ENCODE measurements at places on chromosomes 2 and 18. TPM values are rescaled to one million over a fixed set of nuclear protein-coding genes. Genes with fewer than 3 reads are reported as not detected.

DNA sequence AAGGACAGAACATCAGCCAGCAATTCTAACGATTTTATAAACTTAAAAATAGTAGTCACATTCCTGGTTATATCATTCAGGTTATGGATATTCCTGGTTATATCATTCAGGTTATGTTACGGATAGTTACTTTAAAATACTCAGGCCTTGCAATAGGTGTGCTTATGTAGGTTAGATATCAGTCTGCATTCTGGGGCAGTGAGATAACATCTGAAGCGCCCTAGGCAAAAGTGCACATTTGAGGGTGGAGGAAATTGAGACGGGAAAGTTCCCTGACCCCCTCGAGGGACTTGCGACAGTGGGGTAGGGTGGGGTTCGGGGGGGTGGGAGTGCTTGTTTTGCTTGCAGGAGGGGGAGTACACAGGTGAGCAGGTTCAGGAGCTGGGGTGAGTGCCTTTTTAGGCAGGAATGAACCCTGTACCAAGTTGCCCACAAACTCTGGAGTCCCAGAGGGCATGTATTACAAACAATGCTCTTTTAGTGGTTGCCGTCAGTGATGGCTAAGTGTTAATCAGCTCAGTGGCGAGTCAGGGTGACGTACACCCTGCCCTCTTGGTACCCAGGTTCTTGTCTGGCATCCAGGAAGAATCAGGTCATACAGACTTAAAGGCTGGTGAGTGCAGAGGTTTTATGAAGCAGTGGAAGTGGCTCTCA, 31.8 kb downstream of the CREG2 start:
- DNase-seq = no peak

- no peak for DNase-seq
These were observed 42.5 kb upstream of the SCN1A start for GRCh38 chr2:166170356-166170755.

DNA sequence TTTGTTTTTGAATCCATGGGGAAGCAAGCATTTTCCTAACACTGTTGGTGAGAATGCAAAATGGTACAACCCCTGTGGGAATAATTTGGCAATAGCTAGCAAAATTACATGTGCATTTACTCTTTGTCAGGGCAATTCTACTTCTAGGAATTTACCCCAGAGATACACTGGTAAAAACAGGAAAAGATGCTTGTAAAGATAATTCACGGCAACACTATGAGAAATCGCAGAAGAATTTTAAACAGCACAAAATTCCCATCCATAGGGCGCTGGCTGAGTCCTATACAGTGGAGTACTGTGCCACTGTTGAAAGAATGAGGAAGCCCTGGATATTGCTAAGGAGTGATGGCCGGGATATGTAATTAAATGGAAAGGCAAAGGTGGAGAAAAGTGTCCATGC, 75.8 kb downstream of the DGKD start:
- DNase-seq = peak; percentile 76

- no peak for DNase-seq
These were observed 64.0 kb downstream of the CHST9 start for GRCh38 chr18:27121108-27121507.

DNA sequence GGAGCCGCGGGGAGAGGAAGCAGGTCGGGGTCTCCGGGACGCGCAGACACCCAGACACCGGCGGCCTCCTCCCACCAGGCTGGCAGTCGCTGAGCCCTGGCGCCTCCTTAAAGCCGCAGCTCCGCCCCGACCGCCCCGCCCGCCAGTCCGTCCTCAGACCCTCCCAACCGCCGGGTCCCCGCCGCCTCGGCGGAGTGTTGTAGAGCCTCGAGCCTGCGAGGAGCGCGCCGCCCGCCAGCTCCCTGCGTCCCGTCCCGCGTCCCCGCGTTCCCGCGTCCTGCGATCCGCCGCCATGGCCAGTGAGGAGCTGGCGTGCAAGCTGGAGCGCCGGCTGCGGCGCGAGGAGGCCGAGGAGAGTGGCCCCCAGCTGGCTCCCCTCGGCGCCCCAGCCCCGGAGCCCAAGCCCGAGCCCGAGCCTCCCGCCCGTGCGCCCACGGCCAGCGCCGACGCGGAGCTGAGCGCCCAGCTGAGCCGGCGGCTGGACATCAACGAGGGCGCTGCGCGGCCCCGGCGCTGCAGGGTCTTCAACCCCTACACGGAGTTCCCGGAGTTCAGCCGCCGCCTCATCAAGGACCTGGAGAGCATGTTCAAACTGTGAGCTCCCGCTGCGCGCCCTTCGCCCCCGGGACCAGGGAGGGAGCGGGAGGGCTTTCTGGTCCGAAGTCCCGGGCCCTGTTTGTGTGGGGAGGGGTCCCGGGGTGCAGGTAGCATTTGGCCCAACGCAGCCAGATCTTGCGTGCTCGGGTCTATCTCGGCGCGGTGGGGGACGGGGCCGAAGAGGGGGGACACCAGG, at the start of gene EFHD1:
EFHD1 (plus strand) TSS at position 192 of the 793 bp plus-strand sequence; CDS start at position 293, 101 bp downstream.
- peak; percentile 65 for DNase-seq

DNA sequence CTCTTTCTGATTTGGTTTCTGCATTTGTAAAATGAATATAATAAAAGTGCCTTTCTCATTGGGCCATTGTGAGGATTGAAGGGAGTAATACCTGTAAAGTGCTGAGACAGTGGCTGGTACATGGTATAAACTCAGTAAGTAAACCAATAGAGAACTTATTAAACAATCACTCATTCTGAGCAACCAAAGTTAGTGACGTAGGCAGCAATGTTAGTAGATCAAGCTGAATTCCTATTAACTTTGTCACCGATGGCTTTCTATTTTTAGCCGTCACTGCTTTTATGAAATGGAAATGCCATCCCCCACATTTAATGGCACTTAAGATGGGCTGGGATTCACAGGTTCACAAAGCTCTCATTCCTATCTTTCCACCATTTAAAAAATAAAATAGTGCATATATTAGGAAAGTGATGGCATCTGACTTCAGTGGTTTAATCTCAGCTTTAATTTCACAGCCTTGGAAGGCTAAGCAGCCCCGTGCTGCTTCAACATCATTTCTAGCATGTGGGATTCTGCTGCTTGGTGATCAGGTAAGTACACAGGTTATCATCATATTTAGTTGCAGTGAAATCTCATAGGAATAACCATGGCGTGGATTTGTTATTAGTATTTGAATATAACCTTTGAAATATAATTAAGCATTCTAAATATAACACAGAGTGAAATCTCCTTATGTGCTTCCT, 17.6 kb upstream of the PPP4R1 start:
- peak; percentile 36 for DNase-seq

- DNase-seq = no peak
These were observed 31.5 kb upstream of the PGAP1 start for GRCh38 chr2:196957881-196958525.

- no peak for DNase-seq
These were observed 2.7 kb upstream of the SLC66A3 start for GRCh38 chr2:11152591-11152990.

DNA sequence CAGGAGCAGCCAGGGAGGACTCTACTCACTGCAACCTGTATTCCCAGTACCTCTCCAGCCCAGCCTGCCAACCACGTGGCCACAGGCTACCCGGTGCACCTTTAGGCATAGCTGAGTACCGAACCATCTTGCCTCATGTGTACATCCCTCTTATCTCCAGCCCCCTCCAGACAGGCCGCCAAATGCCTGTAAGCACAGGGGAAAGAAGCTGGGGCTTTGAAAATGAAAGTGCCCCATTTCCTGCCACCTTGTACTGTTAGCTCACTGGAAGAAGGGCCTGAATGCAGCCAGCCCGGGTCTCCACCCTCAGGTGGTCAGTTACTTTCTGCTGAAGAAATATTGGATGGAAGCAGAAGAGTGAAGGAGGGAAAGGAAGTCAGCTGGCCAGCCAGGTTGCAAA, 27.2 kb upstream of the RFX8 start:
- no peak for DNase-seq

- peak; percentile 30 for DNase-seq
These were observed 38.7 kb downstream of the ZC3H8 start for GRCh38 chr2:112216167-112216566.

DNA sequence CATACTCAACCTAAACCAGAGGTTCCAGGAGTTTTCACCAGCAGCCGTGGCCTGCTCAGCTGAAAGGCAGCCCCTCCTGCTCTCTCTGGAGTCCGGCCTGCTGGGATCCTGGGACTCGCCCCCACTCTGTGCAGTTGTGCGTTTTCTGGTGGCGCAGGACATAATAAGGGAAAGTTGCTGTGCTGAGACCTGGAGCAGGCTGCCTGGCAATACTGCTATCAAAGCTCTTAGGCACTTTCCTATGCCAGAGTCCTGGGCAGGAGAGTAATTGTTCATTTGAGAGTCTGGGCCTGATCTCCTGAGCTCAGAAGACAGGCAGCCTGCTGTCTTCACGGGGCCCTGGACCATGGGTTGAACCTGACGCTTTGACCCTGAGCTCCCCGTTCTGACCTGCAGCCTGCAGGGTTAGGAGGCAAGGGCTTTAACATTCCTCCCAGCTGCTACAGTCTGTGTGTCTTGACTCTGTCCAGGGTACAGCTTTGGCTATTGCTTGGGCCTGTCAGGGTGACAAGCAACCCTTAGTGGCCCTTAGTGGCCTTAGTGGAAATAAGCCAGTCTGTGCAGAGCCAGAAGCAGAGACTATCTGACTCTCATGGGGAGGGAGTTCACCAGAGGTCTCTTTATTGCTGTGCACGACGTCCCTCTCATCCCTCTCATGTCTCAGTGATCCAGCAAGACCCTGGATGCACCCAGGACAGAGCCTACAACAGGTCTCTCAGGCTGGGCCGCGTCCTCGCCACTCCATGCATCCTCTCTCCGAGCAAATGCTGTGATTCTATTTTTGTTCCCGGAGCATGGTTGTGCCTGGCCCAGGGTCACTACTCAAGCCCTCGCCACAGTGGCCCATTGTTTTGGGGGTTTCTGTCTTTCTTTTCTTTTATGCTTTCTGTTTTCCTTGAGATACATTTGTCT, 60.6 kb downstream of the ACKR3 start:
- DNase-seq = no peak

- no peak for DNase-seq
These were observed 644.4 kb downstream of the GALR1 start for GRCh38 chr18:77894060-77894459.

DNA sequence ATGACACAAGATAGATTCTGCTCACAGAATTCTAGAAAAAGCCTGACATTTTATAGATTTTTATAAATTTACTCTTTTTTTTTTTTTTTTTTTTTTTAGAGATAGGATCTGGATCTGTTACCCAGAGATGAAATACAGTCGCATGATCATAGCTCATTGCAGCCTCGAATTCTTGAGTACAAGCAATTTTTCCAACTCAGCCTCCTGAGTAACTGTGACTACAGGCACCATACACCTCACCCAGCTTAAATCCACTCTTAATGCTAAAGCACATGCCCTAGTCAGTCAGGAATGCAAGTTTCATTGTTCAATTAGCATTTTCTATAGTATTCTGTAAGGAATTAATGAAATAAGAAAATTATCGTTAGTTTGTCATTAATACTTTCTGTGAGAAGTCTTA, 32.1 kb upstream of the WDR75 start:
- peak; percentile 10 for DNase-seq

GRCh38 chr2:231280846-231281245, 82.4 kb downstream of the ARMC9 start:
- DNase-seq = no peak

DNA sequence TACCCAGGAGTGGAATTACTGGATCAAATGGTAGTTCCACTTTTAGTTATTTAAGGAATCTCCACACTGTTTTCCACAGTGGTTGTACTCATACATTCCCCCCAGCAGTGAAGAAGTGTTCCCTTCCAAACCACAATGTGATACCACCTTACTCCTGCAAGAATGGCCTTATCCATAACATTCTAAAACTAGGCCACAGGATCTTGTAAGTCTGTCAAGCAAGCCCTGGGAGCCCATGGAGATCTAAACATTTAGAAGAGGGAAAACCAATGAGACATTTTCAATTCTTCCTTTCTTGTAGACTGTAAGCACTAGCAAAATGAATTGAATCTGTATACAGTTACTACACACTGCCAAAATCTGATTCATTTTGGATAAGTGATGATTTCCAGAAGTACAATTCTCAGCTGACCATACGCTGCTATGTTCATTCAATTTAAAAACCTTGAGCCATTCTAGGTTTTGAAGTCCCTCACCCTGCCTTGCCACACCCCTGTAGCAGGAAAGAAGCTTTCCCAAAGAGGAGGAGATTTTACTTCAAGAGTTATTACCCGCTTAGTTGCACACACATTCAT, 149.1 kb downstream of the SLC8A1 start:
- DNase-seq = no peak

GRCh38 chr2:144233317-144233716, 286.6 kb downstream of the ZEB2 start:
- DNase-seq = no peak

GRCh38 chr2:191566344-191566743, 111.6 kb upstream of the NABP1 start:
- peak; percentile 54 for DNase-seq

DNA sequence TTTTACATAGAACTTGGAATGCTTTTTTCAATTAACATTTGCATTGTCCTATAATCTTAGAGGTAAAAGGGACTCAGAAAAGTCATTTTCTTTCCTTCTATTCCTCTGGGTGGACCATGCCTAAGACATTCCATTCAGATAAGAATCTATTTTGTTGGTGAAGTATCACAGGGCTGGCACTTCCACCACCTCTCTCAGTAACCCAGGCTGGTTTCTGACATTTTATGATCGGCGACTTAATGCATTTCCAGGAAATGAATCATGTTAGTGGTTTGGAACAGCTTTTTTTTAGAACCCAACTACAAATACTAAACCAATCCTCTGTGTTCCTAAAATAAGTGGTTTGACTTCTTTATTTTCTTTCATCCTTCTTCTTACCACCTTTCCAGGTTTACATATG, 27.0 kb downstream of the GAD1 start:
- peak; percentile 47 for DNase-seq

- no peak for DNase-seq
These were observed 1187.5 kb upstream of the NXPH2 start for GRCh38 chr2:139967665-139968064.

- DNase-seq = peak; percentile 18
These were observed 4.3 kb downstream of the REL start for GRCh38 chr2:60885683-60886082.

- no peak for DNase-seq
These were observed 43.0 kb upstream of the CAVIN2 start for GRCh38 chr2:191889931-191890330.

GRCh38 chr2:85878719-85879370, 9.9 kb downstream of the ST3GAL5 start:
- DNase-seq = peak; percentile 58

DNA sequence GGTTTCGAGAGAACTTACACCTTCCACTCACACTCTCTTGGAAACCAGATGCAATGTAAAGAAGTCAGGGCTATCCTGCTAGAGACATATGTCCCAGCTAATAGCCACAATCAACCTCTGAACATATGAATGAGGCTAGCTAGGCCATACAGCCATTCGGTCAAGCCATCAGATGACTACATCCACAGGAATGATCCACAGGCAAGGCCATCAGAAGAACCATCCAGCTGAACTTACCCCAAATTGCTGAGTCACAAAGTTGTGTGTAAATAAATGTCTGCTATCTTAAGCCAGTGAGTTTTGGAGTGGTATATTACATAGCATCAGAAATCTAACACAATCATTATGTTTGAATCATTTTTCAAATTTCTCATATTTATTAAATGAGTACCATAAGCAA, 5.2 kb upstream of the SPAST start:
- no peak for DNase-seq

IL18RAP gene
- not detected for total RNA-seq

LCT gene
- 0.07 TPM for total RNA-seq

DSEL gene
- total RNA-seq = 4.5 TPM

STK16 gene
- 21.1 TPM for total RNA-seq

PTPRN gene
- not detected for total RNA-seq

OST4 gene
- 415 TPM for total RNA-seq

DQX1 gene
- total RNA-seq = 0.69 TPM

NOSTRIN gene
- not detected for total RNA-seq

CROCC2 gene
- total RNA-seq = not detected

CLEC4F gene
- total RNA-seq = not detected

RAX gene
- total RNA-seq = not detected

Measured in endothelial cell of umbilical vein (primary cell).